OCI-LY7 (cell line): ENCODE measurements at places on chromosomes 2 and 18.

GRCh38 chr2:158940356-158940755, 28.1 kb upstream of the TANC1 start:
- DNase-seq: no peak

DNA sequence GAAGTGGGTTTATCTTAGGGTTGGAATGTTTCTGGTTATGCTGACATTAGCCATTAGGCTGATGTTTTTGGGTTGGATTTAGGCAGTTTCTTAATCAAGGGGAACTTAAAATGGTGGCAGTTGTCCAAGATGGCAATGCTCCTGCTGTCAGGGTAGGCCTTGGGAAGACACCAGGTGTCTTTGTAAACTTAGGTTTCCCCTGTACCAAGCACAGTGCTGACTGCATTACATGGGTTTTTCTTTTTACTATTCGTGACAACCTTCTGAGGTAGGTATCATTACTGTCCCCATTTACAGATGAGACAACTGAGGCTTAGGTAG, 528 bp upstream of the ATG16L1 start:
- no peak for DNase-seq

GRCh38 chr18:28794459-28795245, 617.7 kb upstream of the CDH2 start:
- no peak for DNase-seq

DNA sequence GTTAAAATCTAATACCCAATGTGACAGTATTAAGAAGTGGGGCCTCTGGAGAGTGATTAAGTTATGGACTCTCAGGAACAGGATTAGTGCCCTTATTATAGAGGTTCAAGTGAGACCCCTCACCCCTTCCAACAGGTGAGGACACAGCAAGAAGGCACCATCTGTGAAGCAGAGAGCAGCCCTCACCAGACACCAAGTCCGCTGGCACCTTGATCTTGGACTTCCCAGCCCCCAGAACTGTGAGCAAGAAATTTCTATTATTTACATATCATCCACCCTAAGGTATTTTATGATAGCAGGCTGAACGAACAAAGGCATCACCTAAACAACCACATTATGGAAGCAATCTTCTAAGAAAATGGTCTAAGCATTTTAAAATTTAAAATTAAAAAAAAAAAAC, 59.0 kb downstream of the HDAC4 start:
- DNase-seq: no peak

DNA sequence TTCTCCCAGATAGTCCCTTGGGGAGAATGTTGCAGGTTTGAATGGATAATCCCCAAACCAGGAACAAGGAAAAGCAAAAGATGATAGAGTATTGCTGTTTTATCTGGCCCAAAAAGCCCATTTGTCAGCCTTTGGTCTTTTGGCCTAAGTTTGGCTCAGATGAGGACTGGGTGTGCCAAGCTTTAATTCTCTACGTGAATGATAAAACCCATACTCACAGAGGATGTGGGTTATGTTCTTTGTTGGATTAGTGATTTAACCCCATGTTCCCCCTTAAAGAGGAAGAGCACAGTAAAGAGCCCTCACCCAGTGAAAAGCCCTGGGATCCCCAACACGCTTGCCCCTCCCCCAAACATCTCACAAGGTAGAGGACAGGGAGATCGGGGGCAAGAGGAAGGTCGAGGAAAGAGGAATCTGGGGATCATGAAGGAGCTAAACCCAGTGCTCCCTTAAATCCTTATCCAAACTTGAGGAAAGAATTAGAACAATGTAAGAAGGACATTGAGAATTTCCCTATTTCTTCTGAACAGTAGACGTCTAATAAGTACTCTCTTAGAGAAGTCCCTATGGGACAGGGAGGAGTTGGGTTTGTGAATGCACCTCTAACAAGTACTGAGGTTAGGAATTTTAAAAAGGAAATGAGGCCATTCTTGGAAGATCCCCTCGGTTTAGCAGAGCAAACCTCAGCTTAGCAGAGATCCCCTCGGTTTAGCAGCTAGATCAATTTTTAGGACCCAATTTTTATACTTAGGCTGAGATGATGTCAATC, 105.0 kb downstream of the HIBCH start:
- no peak for DNase-seq

GRCh38 chr2:40353231-40353630, 98.7 kb downstream of the SLC8A1 start:
- no peak for DNase-seq

- no peak for DNase-seq
Observed at GRCh38 chr2:155679647-155680046, 652.9 kb downstream of the NR4A2 start.

- DNase-seq: no peak
Observed at GRCh38 chr18:60732143-60732542, 359.6 kb upstream of the MC4R start.

- DNase-seq: no peak
Observed at GRCh38 chr2:20212871-20213503, 11.9 kb downstream of the SDC1 start.

DNA sequence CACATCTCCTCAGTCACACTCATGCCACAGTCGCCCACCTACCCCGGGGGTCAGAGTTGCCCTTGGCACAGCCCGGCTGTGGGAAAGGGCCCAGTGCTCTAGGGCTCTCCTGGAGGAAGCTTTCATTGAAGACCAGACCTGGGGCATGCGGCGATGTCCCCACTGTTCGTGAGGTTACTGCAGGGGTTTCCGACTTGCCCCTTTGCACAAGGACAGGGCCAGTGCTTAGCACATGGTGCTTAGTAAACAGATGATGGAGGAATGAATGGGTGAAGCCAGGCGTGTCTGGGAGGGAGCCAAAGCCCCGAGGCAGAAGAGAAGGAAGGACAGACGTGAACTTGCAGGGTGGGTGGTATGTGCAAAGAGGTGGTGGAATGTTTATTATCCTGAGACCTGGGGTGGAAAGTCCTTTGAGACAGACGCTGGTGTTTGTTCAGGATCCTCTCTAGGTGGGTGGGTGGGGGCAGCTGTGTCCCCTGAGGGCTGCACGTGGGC, 205.9 kb upstream of the ARL4C start:
- DNase-seq: no peak

DNA sequence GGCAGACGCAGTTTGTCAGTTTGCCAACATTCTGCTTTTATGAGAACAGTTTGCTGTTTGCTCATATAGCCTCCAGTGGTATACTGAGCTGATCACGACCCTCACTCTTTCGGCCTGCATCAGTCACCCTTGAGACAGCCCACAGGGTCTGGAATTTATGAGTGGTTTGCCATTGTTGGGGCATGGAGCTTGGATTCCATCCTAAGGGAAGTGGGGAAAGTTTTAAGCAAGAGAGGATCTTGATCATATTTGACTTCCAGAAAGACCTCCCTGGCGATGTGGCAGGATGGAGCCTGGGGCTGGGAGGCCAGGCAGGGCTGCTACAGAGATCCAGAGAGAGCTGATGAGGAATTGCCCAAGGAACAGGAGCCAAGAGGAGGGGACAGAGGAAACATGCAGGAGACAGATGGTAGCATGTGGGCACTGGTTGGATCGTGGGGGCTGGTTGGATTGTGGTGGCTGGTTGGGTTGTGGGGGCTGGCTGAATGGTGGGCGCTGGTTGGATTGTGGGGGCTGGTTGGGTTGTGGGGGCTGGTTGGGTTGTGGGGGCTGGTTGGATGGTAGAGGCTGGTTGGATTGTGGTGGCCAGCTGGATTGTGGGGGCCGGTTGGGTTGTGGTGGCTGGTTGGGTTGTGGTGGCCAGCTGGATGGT, 27.3 kb upstream of the GPR17 start:
- no peak for DNase-seq

DNA sequence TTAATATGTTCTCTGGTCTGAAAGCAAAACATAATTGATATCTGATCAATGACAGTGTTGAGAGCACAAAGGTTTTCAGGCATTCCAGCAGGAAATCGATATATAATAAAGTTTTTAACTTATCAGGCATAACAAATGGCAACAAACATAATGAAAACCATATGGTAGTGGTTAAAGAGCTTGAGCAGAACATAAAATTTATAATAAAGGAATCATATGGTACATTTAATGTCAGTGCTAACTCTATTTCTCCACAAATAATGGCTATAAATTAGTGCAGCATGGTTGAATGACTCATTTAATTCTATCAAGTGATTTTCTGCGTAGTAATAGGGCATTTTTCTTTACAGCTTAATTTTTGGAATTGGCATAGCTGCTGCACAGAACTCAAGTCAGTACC, 306.2 kb downstream of the FSIP2 start:
- no peak for DNase-seq

DNA sequence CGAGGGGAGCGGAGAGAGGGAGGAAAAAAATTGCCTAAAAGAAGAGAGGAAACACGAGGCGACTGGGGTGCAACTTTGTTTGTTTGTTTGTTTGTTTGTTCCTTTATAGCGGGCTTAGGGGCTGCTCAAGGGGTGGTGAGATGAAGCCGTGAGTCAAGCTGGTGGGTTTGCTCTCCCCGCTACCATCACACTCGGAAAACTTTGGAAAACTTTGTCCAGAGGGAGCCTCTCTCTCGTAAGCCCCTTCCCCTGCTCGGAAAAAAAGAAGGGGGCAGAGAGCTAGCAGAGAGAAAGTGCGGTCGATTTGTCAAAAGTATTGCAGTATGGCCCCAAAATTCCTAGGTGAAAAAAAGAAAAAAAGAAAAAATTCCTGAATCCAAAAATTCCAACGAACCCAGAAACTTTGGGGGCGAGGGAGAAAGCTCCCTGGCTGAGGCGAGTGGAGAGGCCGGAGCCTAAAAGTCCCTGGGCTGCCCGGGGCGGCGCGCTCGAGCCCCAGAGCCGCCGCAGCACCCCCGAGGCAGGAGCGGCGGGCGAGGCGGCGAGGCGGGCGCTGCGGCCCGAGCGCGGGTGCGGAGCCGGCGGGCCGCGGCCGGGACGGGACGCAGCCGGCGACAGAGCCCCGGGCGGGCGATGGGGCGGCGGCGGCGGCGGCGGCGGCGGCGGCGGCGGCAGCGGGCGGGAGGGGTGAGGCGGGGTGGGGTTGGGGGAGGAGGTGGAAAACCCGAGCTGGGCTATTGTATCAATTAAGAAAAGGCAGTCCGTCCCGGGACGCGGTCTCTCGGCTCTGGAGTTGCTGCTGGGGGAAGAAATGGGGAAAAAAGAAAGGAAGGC, 558 bp upstream of the CYP26B1 start:
- DNase-seq: no peak

DNA sequence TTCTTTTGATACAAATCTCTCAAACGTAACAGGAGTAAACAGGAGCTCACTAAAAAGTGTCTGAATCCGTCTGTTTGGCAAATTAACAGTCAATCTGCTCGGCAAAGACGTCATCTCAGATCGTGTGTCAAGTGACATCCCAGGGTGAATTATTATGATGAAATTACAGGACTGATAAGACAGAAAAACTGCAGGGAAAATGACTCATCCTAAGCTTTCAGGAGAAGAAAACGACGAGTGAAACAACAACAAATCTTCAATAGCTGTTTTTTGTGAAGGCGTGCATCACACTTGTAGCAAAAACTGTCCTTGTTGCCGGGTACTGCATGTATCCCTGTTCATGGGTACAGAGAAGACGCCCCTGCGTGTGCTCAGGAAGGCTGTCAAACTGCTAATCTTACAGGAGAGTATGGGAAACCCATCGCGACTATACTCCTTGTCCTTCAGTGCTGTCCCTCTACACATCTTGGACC, 24.9 kb downstream of the EPB41L3 start:
- no peak for DNase-seq

- DNase-seq: no peak
Observed at GRCh38 chr2:42961961-42962360, 169.6 kb upstream of the HAAO start.

- no peak for DNase-seq
Observed at GRCh38 chr18:77100751-77101355, 31.7 kb downstream of the MBP start.

DNA sequence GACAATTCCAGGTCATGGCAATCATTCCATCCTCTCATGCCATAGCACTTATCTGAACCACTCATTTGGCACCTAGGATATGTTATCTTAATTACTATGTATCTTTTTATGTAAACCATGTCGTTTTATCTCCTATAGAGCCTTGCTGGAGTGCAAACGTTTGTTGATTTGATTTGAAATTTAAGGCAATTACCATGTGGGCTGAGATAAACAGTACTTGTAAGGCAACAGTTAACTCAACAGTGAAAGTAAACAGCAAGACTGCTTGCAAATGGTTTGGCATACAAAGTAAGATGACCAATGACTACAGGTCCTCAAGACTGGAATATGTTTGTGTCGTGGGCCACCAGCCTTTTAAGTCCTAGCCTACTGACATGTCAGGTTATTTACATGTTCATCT, 133.7 kb upstream of the ZFP36L2 start:
- DNase-seq: no peak

DNA sequence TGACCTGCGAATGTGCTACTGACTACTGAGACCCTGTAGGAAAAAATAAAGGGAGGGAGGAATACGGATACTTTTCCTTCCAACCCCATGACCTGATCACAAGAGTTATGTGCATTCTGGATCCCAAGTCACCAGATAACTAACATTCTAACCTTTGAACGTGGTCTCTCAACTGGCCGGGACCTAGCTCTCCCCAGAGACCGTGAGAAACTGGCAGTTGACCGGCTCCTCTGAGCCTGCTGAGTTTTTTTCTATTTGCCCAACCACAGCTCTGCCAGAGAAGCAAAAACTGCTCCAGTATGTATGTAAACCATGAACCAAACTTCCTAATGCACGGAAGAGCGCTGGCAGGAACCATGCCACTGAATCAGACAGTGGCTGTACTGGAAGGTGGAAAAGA, 47.5 kb upstream of the PTMA start:
- no peak for DNase-seq

DNA sequence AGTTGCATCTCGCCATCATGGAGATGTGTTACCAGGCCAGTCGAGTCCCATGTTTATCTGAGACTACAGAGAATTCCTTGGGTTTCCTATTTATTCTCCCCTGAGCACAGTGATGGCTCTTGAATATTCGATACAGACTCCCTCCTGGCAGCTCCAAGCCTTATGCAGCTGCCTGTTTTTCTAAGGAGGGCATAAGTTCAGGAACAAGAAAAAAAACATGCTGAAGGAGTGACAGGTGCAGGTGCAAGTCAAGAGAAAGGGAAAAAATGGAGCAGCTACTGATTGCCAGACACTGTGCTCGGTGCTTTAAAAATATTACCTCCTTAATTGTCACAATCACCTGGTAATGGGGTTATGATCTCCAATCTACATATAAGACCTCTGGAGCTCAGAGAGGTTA, 177.2 kb upstream of the DPP10 start:
- DNase-seq: no peak

GRCh38 chr2:240893363-240893844, 2.6 kb downstream of the MAB21L4 start:
- peak; percentile 26 for DNase-seq

GRCh38 chr18:76977684-76978232, 154.8 kb downstream of the MBP start:
- no peak for DNase-seq

- no peak for DNase-seq
Observed at GRCh38 chr18:24995056-24995455, 356.9 kb downstream of the ZNF521 start.

DNA sequence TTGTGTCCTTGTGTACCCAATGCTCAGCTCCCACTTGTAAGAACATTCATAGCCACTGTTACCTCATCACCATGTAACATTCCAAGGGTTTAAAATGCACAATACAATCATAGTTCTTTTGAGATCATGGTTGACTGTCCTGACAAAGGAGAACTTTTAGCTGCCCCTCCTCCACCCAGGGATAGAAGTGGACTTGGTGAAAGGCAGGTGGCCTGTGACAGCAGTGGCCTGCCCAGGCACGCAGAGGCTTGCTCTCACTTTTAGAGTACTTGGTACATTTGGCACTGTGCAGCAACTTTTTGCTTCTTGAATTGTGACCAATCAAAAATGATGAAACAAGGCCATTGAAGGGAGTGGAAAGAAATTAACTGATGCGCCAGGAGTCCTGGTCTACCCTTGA, 108.7 kb downstream of the ANKRD44 start:
- no peak for DNase-seq

GRCh38 chr2:47271054-47272000, 116.2 kb upstream of the STPG4 start:
- peak; percentile 19 for DNase-seq

GRCh38 chr18:35511428-35511827, 13.7 kb upstream of the INO80C start:
- DNase-seq: no peak
